ENCODE measurements at places on chromosomes 5 and 9. TPM values are rescaled to one million over a fixed set of nuclear protein-coding genes. Genes with fewer than 3 reads are reported as not detected.

CA9 gene
- not detected for total RNA-seq

SPAG8 gene
- 0.65 TPM for total RNA-seq

GRCh38 chr5:121624035-121624434, 227.6 kb upstream of the FTMT start:
- no peak for DNase-seq

GRCh38 chr5:2998106-2998505, 246.6 kb upstream of the IRX2 start:
- peak; percentile 64 for DNase-seq

DNA sequence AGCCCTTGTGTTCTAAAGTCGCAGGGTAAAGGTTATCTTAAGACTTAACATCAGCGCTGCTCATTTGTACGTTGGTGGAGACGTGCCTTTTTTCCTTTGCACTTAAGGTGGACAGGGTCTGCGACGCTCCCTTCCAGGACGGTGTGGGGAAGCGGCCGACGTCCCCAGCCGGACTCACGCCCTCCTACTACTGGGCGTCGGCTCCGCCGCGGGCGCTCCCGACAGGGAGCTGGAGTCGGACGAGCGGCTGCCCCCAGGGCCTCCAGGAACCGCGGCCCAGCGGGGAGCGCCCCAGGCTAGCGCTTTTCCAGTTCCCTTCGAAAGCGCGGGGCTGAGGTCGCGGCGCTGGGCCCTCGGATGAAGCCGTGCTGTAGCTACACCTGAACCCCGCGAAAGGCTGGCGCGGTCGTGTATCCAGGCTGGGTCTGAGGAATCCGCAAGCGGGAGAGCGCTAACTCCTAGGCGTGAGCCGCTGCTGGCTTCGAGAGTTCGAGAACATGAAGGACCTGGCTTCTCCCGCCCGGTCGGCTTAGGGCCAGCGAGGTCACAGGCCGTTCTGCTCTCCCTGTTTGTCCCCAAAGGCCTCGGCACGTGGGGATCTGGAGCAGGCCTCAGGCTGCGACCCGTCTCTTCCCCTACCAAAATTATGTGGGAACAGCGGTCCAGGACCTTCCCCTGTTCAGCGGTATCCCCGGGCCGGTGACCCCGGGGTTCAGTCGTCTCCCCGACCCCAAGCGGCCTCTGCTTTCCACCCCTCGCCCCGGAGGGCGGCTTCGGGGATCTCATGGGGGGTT, 3.8 kb upstream of the DMRT3 start:
- peak; percentile 72 for DNase-seq

TMEM141 gene
- total RNA-seq: 28.4 TPM

All from esophagus muscularis mucosa (tissue), 4 donors.